ENCODE measurements at places on chromosomes 2 and 18. TPM values are rescaled to one million over a fixed set of nuclear protein-coding genes. Genes with fewer than 3 reads are reported as not detected.

Gene WDR35
- total RNA-seq, result 18.7 TPM

Gene POTEC
- total RNA-seq, result not detected

Gene UGT1A3
- not detected for total RNA-seq

Gene NEU4
- 3.0 TPM for total RNA-seq

Gene SIX3
- not detected for total RNA-seq

Gene RGPD3
- total RNA-seq, result 2.2 TPM

Gene ANTXR1
- total RNA-seq, result 72.8 TPM

Gene ABCG5
- not detected for total RNA-seq

Gene TACR1
- total RNA-seq, result 5.9 TPM

Gene RBKS
- 2.9 TPM for total RNA-seq

Gene REG3A
- total RNA-seq, result not detected

Gene MRPS9
- total RNA-seq, result 14.1 TPM

Gene HOXD12
- total RNA-seq, result not detected

Gene ASB18
- not detected for total RNA-seq

Gene NEDD4L
- 162 TPM for total RNA-seq

Gene CPO
- 1.6 TPM for total RNA-seq

Gene ZDBF2
- 10.2 TPM for total RNA-seq

Gene CLEC4F
- 0.88 TPM for total RNA-seq

Gene ICOS
- total RNA-seq, result 0.64 TPM

Gene SIX2
- total RNA-seq, result 3.5 TPM

Gene CNTNAP5
- not detected for total RNA-seq

Gene ATP6V1B1
- 1.8 TPM for total RNA-seq

Gene PRKAG3
- not detected for total RNA-seq

Gene SYT4
- total RNA-seq, result not detected

All from breast epithelium (tissue), 4 donors.